ENCODE measurements at places on chromosomes 7 and 10.

- no peak for DNase-seq
Observed at GRCh38 chr7:90839316-90839715, 243.2 kb downstream of the CDK14 start.

DNA sequence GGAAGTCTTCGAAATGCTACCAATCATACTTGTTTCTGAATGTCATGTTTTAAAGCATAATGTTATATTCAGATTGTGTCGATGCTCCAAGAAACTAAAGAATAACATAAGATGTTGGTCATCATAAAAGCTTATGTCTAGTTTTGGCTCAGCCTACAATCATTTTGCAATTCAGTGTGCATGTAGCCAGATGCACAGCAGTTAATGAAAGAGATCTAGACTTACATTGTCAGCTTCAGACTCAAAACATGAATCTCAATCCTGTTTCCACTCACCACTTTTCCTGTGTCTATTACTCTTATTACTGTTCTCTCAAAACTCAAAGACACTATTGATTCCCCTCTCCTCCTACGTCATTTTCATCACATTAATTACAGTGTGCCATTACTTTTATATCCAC lies 21.4 kb downstream of the TMEM196 start:
- DNase-seq, result no peak

DNA sequence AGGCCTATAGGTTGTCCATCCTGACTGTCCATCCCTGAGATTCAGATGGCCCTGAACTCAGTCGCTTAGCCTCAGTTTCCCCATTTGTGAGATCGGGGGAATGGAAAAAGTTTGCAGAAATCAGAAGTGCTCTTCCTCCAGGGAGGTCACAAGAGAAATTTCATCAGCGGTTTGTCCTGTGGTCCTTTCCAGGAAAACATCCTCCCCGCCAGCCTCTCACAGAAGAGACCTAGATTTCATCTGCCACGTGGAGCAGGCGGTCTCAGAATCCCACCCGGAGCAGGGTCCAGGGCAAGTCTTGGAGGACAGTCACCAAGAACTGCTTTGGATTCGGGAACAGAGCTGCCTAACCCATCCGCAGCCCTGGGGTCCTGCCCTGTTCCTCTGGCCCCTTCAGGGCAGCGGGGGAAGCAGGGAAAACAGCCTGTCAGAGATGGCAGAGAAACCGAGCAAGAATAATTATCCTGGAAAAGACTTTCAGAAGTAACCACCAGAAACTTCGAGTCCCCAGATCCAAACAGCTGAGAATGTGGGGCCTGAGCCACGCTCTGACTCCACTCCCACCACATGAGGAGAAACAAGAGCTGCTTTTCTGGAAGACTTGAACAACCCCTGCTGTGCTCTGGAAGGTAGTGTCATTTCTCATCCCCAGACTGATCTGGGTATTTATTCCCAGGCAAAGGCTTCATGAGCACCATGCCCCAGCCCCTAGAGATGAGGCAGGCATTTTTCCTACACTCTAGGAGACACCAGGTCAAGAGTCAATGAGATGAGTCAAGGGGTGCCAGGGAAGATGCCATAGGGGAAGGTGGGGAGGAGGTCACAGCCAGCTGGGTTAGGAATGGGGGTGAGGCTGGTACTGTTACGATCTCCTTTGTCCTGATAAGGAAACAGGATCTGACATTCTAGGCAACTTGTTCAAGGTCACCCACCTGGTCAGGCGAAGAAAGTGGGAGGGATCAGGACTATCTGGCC lies 1.1 kb upstream of the TNS3 start:
- no peak for DNase-seq

DNA sequence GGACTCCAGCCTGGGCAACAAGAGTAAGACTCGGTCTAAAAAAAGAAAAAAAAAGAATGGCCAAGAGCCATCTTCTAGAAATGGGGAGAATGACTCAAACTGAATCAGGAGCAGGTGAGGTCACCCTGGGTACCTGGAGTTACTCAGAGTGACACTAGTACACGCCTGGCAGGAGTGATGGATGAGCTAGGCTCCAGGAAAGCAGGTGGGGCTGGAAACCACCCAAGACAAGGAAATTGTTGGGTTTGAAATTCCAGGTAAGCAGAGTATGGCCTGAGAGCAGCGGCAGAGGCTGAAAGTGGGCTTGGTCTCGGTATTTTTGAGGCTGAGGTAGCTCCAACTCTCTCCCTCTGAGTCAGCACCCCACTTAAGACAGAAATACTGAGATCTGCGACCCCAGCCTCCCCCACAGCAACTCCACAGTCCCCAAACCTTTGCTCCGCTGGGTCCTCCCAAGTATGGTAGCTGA lies 18.5 kb downstream of the DDIT4 start:
- no peak for DNase-seq

- no peak for DNase-seq
Observed at GRCh38 chr10:42367532-42368230, 270.7 kb downstream of the ZNF33B start.

GRCh38 chr7:26584326-26584725 lies 280.1 kb downstream of the SKAP2 start:
- DNase-seq, result peak; percentile 86

DNA sequence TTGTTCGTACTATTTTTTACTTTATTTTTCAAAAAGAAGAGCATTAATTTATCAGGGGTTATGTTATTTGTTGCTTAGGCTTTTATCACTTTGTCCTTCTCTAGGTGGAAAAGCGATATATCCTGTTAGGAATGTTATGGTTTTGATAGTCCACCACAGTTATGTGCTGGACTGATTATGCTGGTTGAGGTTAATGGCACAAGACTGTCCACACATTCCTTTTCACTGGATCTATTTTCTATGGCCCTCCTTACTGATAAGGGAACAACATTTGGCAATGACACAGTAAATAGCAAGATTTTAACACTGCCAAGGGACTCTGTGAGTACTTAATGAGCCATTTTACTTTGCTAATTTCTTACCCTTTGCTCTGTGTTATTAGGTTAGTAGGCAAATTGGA lies 1212.3 kb downstream of the NXPH1 start:
- DNase-seq, result no peak

DNA sequence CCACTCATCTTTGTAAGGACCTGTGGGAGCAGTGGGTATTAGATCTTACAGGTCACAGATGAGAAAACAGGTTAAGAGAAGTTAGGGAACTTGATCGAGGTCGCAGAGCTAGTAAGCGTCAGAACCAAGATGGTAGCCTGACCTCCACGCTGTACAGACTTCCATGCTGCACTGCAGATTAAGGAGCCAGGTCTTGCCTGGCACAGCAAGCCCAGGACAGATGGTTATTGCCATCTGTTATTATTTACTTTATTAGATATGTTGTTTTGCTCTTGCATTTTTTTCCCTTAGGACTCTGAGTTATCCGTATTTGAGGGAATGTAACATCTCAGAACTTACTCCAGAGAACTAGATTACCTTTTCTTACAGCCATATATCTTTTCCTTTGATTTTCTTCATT lies 147.2 kb downstream of the NSUN6 start:
- DNase-seq, result no peak

GRCh38 chr10:97028126-97028831 lies 157.5 kb downstream of the SLIT1 start:
- no peak for DNase-seq

DNA sequence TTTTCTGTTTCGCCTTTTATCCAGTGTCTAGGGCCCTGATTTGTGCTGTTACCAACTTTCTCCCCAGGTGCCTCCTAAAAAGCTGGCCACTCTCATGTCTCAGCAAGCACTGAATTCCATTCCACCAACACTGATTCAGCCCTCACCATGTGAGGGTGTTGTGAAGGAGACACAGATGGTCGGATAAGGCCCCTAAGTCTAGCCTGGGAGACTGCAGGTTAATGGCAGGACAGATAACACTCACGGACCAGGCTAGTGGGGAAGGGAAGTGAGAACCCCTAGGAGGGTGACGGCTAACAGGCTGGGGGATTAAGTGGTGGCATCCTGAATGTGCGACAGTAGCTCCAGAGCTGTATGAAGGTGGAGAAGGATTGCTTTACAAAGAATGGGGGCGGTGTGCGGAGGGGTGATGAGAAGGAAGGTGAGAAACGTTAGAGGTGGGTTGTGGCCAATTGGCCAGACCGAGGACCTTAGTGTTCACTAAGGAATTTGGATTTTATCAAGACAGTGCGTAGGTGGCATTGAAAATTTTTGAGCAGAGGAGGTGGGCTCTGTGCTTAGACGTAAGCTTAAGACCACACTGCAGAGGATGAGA lies 3.8 kb upstream of the DUSP5 start:
- DNase-seq, result no peak

DNA sequence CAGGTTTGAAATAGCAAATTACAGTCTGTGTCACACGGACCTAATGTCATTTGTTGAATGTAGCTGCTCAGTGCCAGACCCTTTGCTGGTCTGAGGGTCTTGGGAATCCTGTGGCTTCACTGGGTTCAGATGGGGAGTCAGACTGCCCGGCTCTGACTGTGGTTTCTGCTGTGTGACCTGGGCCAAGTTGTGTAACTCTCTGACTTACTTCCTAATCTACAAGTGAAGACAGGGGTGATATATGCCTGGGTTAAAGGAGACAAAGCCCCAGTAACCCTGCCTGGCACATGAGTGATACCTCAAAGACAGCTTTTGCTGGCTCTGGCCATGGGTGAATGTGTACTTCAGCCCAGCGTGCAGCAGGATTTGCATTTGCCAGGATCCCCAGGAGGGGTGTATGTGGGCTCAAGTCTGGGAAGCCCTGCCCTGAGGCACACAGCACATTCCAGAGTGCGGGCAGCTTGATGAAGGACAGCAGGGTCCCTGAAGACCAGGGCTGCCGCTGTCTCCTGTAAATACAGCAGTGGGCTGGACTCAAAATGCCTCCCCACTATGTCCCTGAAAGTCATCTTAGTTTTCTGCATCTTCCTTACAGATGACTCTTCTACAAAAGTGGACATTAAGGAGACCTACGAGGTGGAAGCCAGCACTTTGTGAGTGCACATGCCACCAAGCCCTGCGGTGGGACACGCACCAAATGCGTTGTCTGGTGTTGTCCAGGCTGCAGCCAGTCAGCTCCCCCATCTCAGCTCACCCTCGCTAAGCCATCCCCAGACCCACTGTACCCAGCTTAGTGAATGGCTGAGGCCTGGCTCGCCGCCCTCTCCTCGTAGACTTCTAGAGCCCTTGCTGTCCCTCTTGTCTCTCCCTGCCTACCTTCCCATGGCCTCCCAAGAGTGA lies 16.4 kb downstream of the NACAD start:
- no peak for DNase-seq

GRCh38 chr10:60035984-60036383 lies 129.6 kb upstream of the CCDC6 start:
- DNase-seq, result no peak

DNA sequence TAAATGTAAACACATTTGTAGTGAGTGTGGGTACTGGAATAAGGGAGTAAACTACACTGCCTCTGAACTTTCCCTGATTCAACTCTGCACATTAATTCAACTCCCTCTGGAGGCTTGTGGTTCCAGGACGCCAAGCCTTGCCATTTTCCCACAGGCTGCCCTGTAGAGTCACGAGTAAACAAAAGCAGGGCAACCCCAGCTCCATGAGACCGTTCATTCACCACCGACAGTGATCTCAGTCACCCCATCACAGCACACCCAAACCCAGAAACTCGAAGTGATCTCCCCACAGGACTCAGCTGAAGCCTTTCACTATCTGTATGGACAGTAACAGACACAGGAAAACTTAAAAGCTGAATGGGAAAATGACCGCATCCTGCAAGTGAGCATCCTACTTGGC lies 218.8 kb upstream of the FRMD4A start:
- no peak for DNase-seq

GRCh38 chr7:49783446-49783845 lies 10.0 kb downstream of the VWC2 start:
- no peak for DNase-seq

DNA sequence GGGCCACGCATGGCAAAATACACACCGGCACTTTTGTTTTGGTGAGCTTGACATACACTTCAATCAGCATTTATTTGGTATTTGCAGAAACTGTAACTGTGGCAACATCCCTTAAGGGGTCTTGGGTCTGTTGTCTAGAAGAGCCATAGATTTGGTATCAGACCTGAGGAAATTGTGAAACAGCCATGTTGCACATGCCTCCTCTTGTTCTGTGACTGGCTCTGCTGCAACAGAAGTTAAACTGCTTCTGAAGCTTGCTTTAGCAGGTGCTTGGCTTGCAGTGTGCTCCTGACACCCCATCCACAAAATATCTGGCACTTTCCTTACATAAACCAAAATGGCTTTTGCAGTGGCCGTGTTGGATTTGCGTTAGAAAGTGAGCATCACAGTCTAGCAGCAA lies 247.3 kb downstream of the GATA3 start:
- no peak for DNase-seq

DNA sequence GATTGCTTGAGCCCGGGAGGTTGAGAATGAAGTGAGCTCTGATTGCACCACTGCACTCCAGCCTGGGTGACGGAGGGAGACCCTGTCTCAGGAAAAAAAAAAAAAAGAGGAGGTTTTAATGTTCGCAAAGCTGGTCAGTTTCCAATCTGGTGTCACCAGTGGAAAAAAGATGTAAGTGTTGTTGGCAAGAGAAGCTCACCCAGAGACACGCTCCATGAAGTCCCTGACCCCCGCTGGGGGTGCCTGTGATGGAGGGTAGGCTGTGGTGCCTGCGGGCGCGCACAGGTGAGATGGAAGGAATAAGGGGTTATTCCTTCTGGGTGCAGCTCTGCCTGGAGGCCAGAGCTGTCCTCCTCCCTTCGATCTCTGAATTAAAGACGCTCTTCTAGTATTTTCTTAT lies 122.7 kb downstream of the CUX1 start:
- no peak for DNase-seq

GRCh38 chr7:2314209-2314955 lies at the start of gene SNX8:
Gene SNX8 (minus strand): TSS chr7:2314441. CDS start chr7:2314421, 20 bp downstream.
- peak; percentile 94 for DNase-seq

GRCh38 chr7:45443263-45443662 lies 130.9 kb upstream of the ADCY1 start:
- no peak for DNase-seq

DNA sequence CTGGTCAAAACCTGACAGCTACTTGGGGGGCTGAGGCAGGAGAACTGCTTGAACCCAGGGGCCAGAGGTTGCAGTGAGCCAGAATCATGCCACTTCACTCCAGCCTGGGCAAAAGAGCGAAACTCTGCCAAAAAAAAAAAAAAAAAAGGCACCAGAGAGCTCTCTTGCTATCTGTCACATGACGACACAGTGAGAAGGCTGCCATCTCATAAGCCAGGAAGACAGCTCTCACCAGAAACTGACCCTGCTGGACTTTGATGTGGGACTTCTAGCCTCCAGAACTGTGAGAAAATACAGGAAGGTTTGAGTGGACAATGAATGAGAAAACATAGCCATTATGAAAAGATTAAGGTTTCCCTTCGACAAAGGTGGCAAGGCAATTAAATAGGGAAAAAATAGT lies 51.1 kb upstream of the KCNIP2 start:
- no peak for DNase-seq

GRCh38 chr7:108535744-108536143 lies 9.8 kb upstream of the PNPLA8 start:
- DNase-seq, result no peak

GRCh38 chr7:133040674-133041073 lies 41.2 kb downstream of the CHCHD3 start:
- peak; percentile 74 for DNase-seq

All from NCI-H748 treated with DMSO at 0.1 percent for 48 hours (cell line).